H4 (cell line): ENCODE measurements at places on chromosomes 6 and 20. TPM values are rescaled to one million over a fixed set of nuclear protein-coding genes. Genes with fewer than 3 reads are reported as not detected.

Gene ABHD16B
- not detected in 2 replicates for total RNA-seq

Gene SLC44A4
- not detected in 2 replicates for total RNA-seq

Gene AHI1
- total RNA-seq, result 1.9 and 6.4 TPM in 2 replicates

Gene RNF217
- 3.8 and 7.0 TPM in 2 replicates for total RNA-seq

Gene BACH2
- total RNA-seq, result 0.06 and 0.31 TPM in 2 replicates

Gene PARD6B
- 1.6 and 3.3 TPM in 2 replicates for total RNA-seq

Gene SIRPD
- total RNA-seq, result not detected in 2 replicates

Gene TGM3
- total RNA-seq, result not detected in 2 replicates

Gene PDSS2
- total RNA-seq, result 5.4 and 11.1 TPM in 2 replicates

Gene SAMHD1
- 23.9 and 24.4 TPM in 2 replicates for total RNA-seq

Gene RNF144B
- 0.27 and 0.31 TPM in 2 replicates for total RNA-seq

Gene LIN28B
- total RNA-seq, result not detected in 2 replicates

Gene PACSIN1
- total RNA-seq, result not detected in 2 replicates

Gene DPPA5
- not detected in 2 replicates for total RNA-seq

Gene C20orf204
- total RNA-seq, result 0.08 TPM in 1 of 2 replicates, not detected in the other

Gene WFDC12
- not detected in 2 replicates for total RNA-seq

Gene ZNF133
- 9.5 and 10.8 TPM in 2 replicates for total RNA-seq

Gene RAET1L
- total RNA-seq, result 0.14 TPM in 1 of 2 replicates, not detected in the other

Gene SCUBE3
- 0.02 TPM in 1 of 2 replicates, not detected in the other for total RNA-seq

Gene CYB5R4
- total RNA-seq, result 13.9 and 24.6 TPM in 2 replicates

Gene IYD
- total RNA-seq, result not detected in 2 replicates

Gene FILIP1
- 0.31 and 0.88 TPM in 2 replicates for total RNA-seq

Gene ARHGAP18
- 8.0 and 8.9 TPM in 2 replicates for total RNA-seq

Gene HLA-C
- total RNA-seq, result 804 and 844 TPM in 2 replicates

Gene TULP1
- not detected in 2 replicates for total RNA-seq

Gene SUMO4
- total RNA-seq, result 0.29 TPM in 1 of 2 replicates, not detected in the other

Gene TRIM15
- 0.04 TPM in 1 of 2 replicates, not detected in the other for total RNA-seq

Gene TRIM40
- not detected in 2 replicates for total RNA-seq

Gene CCN6
- not detected in 2 replicates for total RNA-seq

Gene HLA-DPA1
- total RNA-seq, result 5.2 and 5.4 TPM in 2 replicates

Gene LINC00237
- total RNA-seq, result not detected in 2 replicates

Gene CTAGE9
- total RNA-seq, result not detected in 2 replicates

Gene HSPA12B
- 0.12 TPM in 1 of 2 replicates, not detected in the other for total RNA-seq

Gene LRP11
- 36.8 and 37.0 TPM in 2 replicates for total RNA-seq

Gene ERVFRD-1
- total RNA-seq, result not detected in 2 replicates

Gene ADGRF4
- 0.25 and 0.81 TPM in 2 replicates for total RNA-seq
